ENCODE measurements at places on chromosomes 6 and 20. TPM values are rescaled to one million over a fixed set of nuclear protein-coding genes. Genes with fewer than 3 reads are reported as not detected.

DNA sequence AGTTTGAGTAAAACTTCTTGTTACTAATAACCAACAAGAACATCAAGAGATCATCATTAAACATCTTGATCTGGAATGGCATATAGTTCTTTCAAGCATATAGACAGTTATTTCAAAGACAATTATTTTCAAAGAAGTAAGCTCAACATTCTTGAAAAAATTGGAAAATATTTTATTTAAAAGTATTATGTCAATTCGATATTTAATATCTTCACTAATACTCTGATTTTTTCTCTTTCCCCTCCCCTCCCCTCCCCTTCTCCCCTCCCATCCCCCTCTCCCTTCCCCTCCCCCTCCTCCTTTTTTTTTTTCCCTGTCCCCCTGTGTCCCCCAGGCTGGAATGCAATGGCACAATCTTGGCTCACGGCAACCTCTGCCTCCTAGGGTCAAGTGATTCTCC lies 82.8 kb downstream of the SASH1 start:
- H3K4me1 ChIP-seq: no peaks in the 10 kb centered on the region
- H3K27me3 ChIP-seq: no peaks in the 10 kb centered on the region
- no peaks in the 10 kb centered on the region for H3K36me3 ChIP-seq
- no peak overlapping the region for H3K27ac ChIP-seq

- peak; percentile 60 for DNase-seq
- H3K27ac ChIP-seq: peak overlapping the region; percentile 90
- H3K27me3 ChIP-seq: no peaks in the 10 kb centered on the region
- peak overlapping the region; percentile 89 for H3K4me3 ChIP-seq
- peaks cover 29% of the 10 kb centered on the region for H3K4me1 ChIP-seq
Measured at GRCh38 chr6:41636833-41637193, 1.5 kb upstream of the MDFI start.

- H3K27ac ChIP-seq: no peak overlapping the region
- DNase-seq: no peak
- H3K27me3 ChIP-seq: no peaks in the 10 kb centered on the region
- H3K4me3 ChIP-seq: no peak overlapping the region
- H3K36me3 ChIP-seq: peaks cover 4% of the 10 kb centered on the region
Measured at GRCh38 chr6:111687652-111688051, 82.0 kb upstream of the TRAF3IP2 start.

GRCh38 chr6:2162079-2162445 lies 83.3 kb downstream of the GMDS start:
- no peak overlapping the region for H3K4me3 ChIP-seq
- H3K4me1 ChIP-seq: peaks cover 15% of the 10 kb centered on the region
- no peaks in the 10 kb centered on the region for H3K36me3 ChIP-seq
- no peaks in the 10 kb centered on the region for H3K27me3 ChIP-seq

- H3K4me1 ChIP-seq: peaks cover 17% of the 10 kb centered on the region
- peak; percentile 19 for DNase-seq
- H3K4me3 ChIP-seq: no peak overlapping the region
- no peaks in the 10 kb centered on the region for H3K27me3 ChIP-seq
Measured at GRCh38 chr6:2021713-2022125, 223.7 kb downstream of the GMDS start.

DNA sequence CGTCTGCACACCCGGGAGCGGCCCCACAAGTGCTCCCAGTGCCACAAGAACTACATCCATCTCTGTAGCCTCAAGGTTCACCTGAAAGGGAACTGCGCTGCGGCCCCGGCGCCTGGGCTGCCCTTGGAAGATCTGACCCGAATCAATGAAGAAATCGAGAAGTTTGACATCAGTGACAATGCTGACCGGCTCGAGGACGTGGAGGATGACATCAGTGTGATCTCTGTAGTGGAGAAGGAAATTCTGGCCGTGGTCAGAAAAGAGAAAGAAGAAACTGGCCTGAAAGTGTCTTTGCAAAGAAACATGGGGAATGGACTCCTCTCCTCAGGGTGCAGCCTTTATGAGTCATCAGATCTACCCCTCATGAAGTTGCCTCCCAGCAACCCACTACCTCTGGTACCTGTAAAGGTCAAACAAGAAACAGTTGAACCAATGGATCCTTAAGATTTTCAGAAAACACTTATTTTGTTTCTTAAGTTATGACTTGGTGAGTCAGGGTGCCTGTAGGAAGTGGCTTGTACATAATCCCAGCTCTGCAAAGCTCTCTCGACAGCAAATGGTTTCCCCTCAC lies 21.0 kb downstream of the PRDM1 start:
- H3K27me3 ChIP-seq: no peaks in the 10 kb centered on the region
- no peak overlapping the region for H3K27ac ChIP-seq
- no peak overlapping the region for H3K4me3 ChIP-seq
- peaks cover 12% of the 10 kb centered on the region for H3K4me1 ChIP-seq
- DNase-seq: no peak

Gene CMTR1
- 27.8 TPM for polyA plus RNA-seq

All from keratinocyte (primary cell).